ENCODE measurements at places on chromosomes 16 and 17. TPM values are rescaled to one million over a fixed set of nuclear protein-coding genes. Genes with fewer than 3 reads are reported as not detected.
A peak's percentile ranks its signal among the peaks of the same experiment; 100 is the strongest.

GRCh38 chr17:63399316-63399715 lies 46.8 kb downstream of the CYB561 start:
- peak; percentile 76 for DNase-seq

DNA sequence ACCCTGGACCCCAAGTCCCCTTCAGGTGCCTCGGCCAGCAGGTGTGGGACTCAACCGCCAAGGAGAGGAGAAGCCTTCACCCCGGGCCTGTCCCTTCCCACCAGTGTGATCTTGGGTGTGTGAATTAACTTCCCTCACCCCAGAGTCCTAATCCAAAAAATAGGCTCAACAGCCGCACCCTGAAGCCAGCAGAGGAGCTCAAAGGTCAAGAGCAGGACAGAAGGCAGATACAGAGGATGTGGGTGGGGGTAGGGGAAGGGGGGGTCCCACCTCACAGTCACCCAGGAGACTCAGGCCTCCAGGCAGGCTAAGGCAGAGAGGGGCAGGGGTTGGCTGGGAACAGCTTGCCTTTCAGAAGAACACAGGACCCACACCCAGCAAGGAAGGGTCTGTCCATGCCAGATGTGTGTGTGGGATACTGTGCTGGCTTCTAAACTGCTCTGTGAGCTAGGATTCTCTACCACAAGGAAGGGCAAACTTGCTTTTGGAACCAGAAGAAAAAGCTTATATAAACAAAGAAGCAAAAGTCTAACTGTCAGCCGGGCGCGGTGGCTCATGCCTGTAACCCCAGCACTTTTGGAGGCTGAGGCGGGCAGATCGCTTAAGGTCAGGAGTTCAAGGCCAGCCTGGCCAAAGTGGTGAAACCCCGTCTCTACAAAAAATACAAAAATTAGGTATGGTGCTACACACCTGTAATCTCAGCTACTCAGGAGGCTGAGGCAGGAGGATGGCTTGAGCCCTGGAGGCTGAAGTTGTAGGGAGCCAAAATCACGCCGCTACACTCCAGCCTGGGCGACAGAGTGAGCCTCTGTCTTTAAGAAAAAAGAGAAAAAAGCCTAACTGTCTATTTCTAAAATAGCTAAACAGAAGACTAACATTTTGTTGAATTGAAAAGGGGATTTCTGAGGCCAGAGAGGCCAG lies 4.6 kb downstream of the PIEZO1 start:
- no peak for DNase-seq

- DNase-seq = no peak
Measured at GRCh38 chr16:50664270-50664669, 16.8 kb downstream of the SNX20 start.

DNA sequence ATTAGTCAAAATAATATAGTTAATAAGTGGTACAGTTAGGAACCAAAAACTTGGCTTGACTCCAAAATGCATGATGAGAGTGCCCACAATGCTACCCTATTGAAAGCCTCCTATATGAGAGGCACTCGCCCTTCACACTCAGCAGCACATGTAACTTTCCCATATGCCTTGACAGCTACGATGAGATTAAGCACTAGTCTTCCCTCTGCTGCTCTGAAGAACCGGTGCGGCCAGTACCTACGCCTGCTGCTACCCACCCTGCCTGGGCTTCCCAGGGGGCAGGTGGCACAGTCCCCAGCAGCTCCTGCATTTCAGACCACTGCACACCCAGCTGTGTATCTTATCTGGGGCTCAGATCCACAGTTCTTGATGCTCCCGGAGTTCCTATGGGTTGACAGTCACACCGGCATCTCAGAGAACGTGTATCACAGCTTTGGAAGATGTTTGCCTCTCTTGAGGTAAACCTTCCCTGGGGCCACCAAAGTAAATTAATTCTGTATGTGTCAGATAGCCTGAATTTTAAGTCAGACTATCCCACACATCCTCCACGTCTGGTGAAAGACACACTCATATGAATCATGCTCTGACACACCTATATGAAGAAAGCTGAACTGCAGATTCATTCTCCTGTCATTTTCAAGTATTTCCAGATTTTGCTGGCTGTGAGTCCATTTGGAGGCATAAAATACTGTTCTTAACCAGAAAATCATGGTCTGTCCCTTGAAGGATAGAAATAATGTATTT lies 77.8 kb downstream of the MYH10 start:
- no peak for DNase-seq

GRCh38 chr16:88963583-88963982 lies 13.4 kb downstream of the CBFA2T3 start:
- DNase-seq = no peak

GRCh38 chr17:7147772-7148171 lies 31.4 kb downstream of the ASGR1 start:
- no peak for DNase-seq

- DNase-seq = no peak
Measured at GRCh38 chr16:57548408-57548807, 6.0 kb downstream of the ADGRG5 start.

- no peak for DNase-seq
Measured at GRCh38 chr16:50889746-50890145, 147.9 kb downstream of the CYLD start.

DNA sequence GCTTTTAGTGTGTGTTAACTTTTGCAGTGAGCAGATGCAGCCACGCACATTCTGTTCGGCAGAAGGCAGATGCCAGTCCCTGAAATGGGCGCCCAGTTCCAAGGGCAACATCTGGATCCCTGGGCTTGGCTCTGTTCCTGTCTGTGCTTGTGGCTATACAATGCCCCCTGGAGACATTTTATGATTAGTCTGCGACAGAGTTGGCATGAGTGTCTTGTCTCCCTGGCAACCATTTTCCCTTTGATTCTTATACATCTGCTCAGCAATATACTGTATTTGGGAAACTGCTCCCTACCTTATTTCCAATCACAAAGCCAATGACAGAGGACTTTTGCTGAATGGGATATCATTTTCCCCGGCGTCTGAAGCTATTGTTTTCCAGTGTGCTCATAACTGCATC lies 1629.5 kb upstream of the GOT2 start:
- DNase-seq = no peak

GRCh38 chr17:64920419-64921172 lies 1.3 kb upstream of the LRRC37A3 start:
- DNase-seq = no peak

- no peak for DNase-seq
Measured at GRCh38 chr17:77475016-77475976, 334.5 kb downstream of the SEC14L1 start.

GRCh38 chr17:28413804-28414203 lies 7.8 kb upstream of the SLC46A1 start:
- DNase-seq = no peak

GRCh38 chr17:55436224-55437158 lies 14.9 kb upstream of the MMD start:
- DNase-seq = no peak

DNA sequence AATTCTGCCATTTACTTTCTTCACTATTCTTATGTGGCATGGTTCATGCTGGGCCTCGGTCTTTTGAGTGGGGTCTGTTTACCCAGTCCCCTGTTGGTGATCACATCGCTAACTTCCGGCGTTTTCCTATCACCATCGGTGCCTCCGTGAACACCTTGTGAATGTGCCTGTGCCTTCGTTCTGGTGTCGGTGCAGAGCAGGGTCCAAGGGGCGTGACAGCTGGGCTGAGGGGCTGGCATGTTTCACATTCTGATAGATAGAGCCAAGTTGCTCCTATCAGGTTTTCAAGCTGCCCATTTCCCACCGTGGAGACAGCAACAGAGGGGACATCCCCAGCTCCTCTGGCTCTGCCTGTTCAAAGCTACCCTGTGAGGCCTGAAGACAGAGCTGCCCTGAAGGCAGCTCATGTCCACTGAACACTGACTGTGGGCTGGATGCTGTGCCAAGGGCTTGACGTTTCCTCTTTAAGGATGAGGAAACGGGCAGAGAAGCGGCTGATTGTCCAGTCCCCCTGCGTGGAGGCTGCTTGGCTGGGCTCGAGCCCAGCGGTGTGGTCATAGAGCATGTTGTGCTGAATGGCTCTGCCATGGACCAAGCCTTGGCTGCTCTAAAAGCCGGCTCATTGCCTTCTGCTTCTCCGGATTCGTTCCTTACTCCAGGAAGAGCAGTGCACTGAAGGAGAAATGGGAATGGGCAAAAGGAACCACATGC lies 17.0 kb downstream of the DHODH start:
- DNase-seq = no peak

DNA sequence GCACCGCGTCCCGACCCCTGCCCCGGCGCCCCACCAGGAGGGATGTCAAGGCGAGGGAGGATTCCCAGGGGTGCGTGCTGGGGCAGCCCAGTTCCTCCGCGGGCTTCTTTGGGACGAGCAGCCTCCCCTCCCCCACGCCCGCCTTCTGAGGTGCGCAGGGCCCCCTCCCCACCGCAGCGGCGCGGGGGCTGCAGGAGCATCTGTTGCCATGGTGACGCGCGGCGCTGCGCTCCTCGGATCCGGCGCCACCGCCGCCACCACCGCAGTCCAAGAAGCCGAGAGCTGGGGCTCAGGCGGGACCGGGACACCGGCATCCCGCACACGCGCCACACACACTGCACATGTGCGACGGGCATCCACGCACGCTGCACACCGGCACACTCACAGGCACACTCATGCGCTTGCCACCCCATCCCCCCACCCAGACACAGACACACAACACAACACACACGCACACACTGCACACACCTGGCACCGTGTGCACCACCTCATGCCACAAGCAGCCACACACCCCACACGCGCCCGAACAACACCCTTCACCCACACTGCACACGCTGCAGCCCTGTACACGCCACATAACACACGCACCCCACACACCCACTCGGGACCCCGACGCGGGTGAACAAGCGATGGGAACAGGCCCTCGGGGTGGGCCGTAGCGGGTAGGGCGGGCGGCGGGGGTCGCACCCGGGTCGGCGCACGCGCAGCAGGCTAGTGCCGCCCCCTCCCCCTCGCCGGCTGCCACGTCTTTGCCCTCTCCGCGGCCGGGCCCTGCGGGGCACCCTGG lies 17.0 kb downstream of the ENPP7 start:
- no peak for DNase-seq

- no peak for DNase-seq
Measured at GRCh38 chr17:44543213-44543904, 13.9 kb upstream of the FZD2 start.

GRCh38 chr17:44961921-44962350 lies 6.2 kb downstream of the C1QL1 start:
- no peak for DNase-seq

DNA sequence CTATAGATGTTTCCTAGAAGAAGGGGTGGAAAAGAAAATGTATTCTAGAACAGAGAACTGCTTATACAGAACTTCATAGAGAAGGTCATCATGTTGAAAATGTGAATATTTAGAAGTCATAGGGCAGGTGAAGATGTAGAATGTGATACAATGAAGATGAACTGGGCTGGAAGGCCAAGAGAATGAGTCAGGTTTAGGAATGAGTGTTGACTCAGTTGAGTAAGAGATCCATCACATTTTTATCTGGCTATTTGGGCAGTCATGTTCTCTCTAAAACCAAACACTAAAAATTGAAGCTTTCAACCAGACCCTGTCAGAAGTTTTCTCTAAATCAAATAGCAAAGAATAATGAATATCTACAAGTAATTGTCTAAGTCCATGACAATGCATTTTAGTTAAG lies 660.5 kb downstream of the KCNJ2 start:
- DNase-seq = no peak

- DNase-seq = no peak
Measured at GRCh38 chr17:58308173-58308984, 20.2 kb downstream of the TSPOAP1 start.

GRCh38 chr16:53090286-53090590 lies 35.4 kb downstream of the CHD9 start:
- no peak for DNase-seq

DNA sequence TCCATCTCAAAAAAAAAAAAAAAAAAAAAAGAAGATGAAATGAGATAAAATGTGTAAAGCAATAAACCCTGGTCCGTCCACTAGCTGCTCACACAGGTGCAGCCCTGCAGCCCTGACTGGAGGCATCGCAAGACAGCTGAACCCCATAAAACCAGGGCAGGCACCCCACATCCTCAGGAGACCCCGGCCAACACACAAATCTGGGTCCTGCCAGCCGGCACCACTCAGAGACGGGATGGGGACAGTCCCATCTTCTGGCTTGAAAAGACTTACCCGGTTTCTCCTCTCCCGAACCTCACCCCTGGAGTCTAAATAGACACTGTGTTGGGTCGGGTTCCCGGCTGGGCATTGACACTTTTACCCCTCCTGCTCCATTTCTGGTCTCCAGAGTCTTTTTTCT lies 52.7 kb upstream of the TNRC6C start:
- no peak for DNase-seq

GRCh38 chr17:60598001-60598736 lies 1.8 kb upstream of the PPM1D start:
- no peak for DNase-seq

DNA sequence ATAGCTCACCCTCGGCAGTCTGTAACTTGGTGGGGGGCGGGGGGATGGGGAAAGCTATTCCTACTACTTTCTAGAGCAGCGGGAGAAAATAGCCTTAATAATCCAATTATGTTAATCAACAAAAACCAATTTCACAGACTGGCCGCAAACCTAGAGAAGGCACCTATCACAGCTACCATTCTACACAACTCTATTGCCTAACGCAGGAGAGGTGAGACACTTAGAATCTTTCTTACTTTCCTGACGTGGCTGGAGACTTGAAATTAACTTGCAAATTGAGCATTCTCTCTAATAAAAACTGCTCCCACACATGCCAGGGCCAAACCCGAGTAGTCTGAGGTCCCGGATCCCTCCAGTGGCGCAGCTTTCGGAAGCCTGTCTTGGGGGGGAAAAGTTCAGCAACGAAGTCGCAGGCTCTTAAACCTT lies 794 bp downstream of the SMG6 start:
- DNase-seq = no peak

GRCh38 chr16:50671644-50672260 lies 9.4 kb downstream of the SNX20 start:
- no peak for DNase-seq

- DNase-seq = no peak
Measured at GRCh38 chr16:28161626-28162025, 50.1 kb downstream of the XPO6 start.

GRCh38 chr17:49218941-49219913 lies 8.7 kb downstream of the ABI3 start:
- DNase-seq = no peak

- DNase-seq = no peak
Measured at GRCh38 chr17:8726941-8727555, 17.6 kb downstream of the CCDC42 start.

- no peak for DNase-seq
Measured at GRCh38 chr16:26863931-26864330, 202.8 kb upstream of the C16orf82 start.

CDK3 gene
- 4.8 TPM for polyA plus RNA-seq

C17orf78 gene
- polyA plus RNA-seq = not detected

P2RX5 gene
- 31.8 TPM for polyA plus RNA-seq

NT5C3B gene
- polyA plus RNA-seq = 31.5 TPM

TAC4 gene
- polyA plus RNA-seq = 1.6 TPM

DHRS7C gene
- polyA plus RNA-seq = 118 TPM

HIRIP3 gene
- polyA plus RNA-seq = 16.4 TPM

POLR3K gene
- polyA plus RNA-seq = 8.4 TPM

NPIPB13 gene
- 15.5 TPM for polyA plus RNA-seq

GP1BA gene
- polyA plus RNA-seq = 0.88 TPM

C1QL1 gene
- 1.5 TPM for polyA plus RNA-seq

EVI2B gene
- 4.0 TPM for polyA plus RNA-seq

KRT40 gene
- 3.9 TPM for polyA plus RNA-seq

KRTAP4-6 gene
- polyA plus RNA-seq = not detected

GAS2L2 gene
- polyA plus RNA-seq = not detected

KRT222 gene
- polyA plus RNA-seq = 0.08 TPM

ADAD2 gene
- polyA plus RNA-seq = 1.4 TPM
